SK-N-SH (cell line): ENCODE measurements at places on chromosomes 16 and 17.

DNA sequence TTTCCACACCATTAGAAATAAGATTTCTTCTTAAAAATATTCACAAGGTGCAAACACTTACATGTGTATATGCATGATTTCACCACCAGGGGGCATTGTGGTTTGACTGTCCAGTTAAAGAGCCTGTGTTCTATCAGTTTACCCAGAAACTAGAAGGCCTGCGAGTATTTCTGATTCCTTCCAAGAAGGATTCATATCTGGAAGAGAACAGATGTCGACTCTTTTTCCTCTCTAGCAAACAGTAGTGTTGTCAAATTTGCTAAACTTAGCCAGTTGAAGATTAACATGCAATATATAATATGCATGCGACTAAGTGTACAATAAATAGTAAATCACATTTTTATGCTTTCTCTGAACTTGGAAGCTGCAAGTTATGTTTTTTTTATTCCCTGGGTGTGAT lies 404.1 kb downstream of the WWOX start:
- no peak overlapping the region; the same call in 1 of the 2 replicates for H3K4me3 ChIP-seq
- no peaks in the 10 kb centered on the region for H3K4me1 ChIP-seq
- H3K36me3 ChIP-seq, result no peaks in the 10 kb centered on the region

GRCh38 chr17:69954241-69954925 lies 120.6 kb upstream of the KCNJ16 start:
- no peaks in the 10 kb centered on the region for H3K4me1 ChIP-seq
- H3K27ac ChIP-seq, result no peak overlapping the region
- no peak for DNase-seq
- no peak overlapping the region for H3K4me3 ChIP-seq
- H3K27me3 ChIP-seq, result no peaks in the 10 kb centered on the region
- H3K36me3 ChIP-seq, result no peaks in the 10 kb centered on the region

DNA sequence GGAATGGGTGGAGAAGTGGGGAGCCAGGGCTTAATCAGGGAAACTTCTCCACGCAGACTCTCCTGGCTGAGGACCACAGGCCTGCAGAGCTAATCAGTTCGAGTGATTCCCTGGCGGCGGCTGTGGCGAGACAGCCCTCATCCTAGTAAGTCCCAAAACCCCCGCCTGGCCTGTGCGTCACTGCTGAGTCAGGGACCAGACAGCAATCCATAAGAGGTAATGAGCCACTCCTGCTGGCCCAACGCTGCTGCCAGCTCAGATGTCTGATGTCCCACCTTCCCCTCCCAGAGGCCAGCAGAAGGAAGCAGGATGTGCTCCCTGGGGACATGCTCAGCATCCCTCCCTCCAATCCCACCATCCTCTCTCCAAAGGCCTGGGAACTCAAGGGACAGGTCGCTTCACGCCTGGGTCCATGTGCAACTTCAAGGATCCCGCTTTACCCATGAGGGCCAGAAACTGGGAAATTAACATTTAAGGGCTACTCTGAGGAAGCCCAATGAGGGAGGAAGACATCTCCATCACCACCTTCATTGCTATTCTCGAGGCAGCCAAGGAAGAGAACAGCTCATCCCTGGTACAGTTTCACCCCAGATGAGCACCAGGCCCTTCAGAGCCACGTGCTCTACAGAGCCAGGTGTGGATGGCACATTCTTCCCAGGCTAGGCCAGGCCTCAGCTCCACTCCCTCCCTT lies 7.9 kb downstream of the ACLY start:
- no peak overlapping the region for H3K4me3 ChIP-seq
- peaks cover 71% of the 10 kb centered on the region for H3K4me1 ChIP-seq
- H3K27ac ChIP-seq, result peak overlapping the region; percentile 72
- DNase-seq, result no peak
- no peaks in the 10 kb centered on the region for H3K27me3 ChIP-seq

GRCh38 chr17:17924131-17924856 lies 47.9 kb downstream of the TOM1L2 start:
- peaks cover 6% of the 10 kb centered on the region; the same call in 1 of the 2 replicates for H3K36me3 ChIP-seq
- no peaks in the 10 kb centered on the region for H3K27me3 ChIP-seq
- no peak overlapping the region for H3K4me3 ChIP-seq
- no peak for DNase-seq
- no peak overlapping the region for H3K27ac ChIP-seq

DNA sequence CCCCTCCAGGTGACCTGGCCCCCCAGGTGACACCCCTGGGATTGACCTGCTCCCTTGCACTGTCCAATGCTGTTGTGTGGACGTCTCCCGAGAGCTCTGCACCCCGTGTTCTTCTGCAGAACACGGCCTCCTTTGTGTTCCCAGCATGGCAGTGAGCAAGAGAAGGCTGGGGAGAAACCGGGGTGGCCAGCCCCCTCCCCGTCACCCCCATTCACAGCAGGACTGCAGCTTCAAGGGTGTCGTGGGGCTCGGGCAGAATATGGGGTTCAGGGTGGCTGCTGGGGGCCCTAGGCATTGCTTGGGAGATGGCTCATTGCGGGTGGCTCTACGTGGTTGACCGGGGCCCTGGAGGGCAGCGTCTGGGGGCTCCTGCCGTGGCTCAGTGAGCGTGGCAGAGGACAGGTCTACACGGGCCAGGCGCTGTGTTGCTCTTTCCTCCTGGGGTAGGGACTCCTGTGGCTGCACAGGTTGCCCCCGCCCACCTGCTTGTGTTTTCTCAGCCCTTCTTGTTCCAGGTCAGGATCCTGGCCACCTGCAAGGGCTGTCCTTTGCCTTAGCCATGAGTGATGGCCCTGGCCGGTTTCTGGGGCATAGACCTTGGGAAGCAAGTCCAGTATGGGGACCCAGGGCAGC lies 12.5 kb downstream of the GSE1 start:
- DNase-seq, result no peak
- H3K36me3 ChIP-seq, result peaks cover 11% of the 10 kb centered on the region; the same call in 1 of the 2 replicates
- H3K4me3 ChIP-seq, result no peak overlapping the region
- H3K27me3 ChIP-seq, result no peaks in the 10 kb centered on the region
- peak overlapping the region; percentile 97 for H3K27ac ChIP-seq
- H3K4me1 ChIP-seq, result peaks cover 81% of the 10 kb centered on the region

GRCh38 chr17:77002103-77003045 lies 134.2 kb downstream of the MGAT5B start:
- H3K36me3 ChIP-seq, result no peaks in the 10 kb centered on the region
- H3K27ac ChIP-seq, result peak overlapping the region; percentile 64
- no peaks in the 10 kb centered on the region for H3K27me3 ChIP-seq
- peaks cover 12% of the 10 kb centered on the region; the same call in 1 of the 2 replicates for H3K4me1 ChIP-seq
- H3K4me3 ChIP-seq, result no peak overlapping the region

- DNase-seq, result no peak
- H3K27ac ChIP-seq, result no peak overlapping the region
- no peaks in the 10 kb centered on the region for H3K36me3 ChIP-seq
- no peak overlapping the region for H3K4me3 ChIP-seq
- H3K27me3 ChIP-seq, result no peaks in the 10 kb centered on the region
These were observed 14.2 kb upstream of the ST6GALNAC2 start for GRCh38 chr17:76599694-76600460.

GRCh38 chr16:85670840-85671239 lies 17.9 kb downstream of the GINS2 start:
- no peak for DNase-seq
- H3K4me3 ChIP-seq, result no peak overlapping the region
- no peaks in the 10 kb centered on the region for H3K27me3 ChIP-seq
- H3K27ac ChIP-seq, result peak overlapping the region; percentile 62
- H3K4me1 ChIP-seq, result 0 out of 2 replicates have a peak, but pooled peaks cover 9% of the 10 kb centered on the region

DNA sequence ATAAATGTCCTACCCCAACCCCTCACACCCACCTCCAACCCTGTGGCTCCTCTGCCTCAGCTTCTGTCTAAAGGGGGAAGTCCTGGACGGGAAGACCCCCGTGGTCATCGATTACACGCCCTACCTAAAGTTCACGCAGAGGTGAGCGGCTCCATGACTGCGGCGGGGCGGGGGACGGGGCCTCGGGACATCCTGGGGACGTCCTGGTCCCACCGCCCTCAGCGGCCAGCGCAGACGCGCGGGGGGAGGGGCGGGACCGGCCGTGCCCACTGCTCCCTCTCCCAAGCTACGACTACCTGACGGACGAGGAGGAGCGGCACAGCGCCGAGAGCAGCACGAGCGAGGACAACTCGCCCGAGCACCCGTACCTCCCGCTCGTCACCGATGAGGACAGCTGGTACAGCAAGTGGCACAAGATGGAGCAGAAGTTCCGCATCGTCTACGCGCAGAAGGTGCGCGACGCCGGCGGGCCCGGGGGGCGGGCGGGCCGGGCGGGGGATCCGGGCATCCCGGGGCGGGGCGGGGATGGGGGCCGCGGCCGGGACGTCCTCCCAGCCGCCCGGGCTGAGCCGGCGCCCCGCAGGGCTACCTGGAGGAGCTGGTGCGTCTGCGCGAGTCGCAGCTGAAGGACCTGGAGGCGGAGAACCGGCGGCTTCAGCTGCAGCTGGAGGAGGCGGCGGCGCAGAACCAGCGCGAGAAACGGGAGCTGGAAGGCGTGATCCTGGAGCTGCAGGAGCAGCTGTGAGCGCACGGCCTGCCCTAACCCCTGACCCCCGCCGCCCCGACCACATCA lies 6.7 kb downstream of the RUNDC3A start:
- no peaks in the 10 kb centered on the region for H3K27me3 ChIP-seq
- no peaks in the 10 kb centered on the region for H3K4me1 ChIP-seq
- H3K27ac ChIP-seq, result no peak overlapping the region
- H3K36me3 ChIP-seq, result no peaks in the 10 kb centered on the region
- DNase-seq, result peak; percentile 25
